Foreskin fibroblast (primary cell): ENCODE measurements at places on chromosomes 2 and 18.

- DNase-seq = no peak
Measured at GRCh38 chr2:105845976-105846375, 101.3 kb downstream of the NCK2 start.

DNA sequence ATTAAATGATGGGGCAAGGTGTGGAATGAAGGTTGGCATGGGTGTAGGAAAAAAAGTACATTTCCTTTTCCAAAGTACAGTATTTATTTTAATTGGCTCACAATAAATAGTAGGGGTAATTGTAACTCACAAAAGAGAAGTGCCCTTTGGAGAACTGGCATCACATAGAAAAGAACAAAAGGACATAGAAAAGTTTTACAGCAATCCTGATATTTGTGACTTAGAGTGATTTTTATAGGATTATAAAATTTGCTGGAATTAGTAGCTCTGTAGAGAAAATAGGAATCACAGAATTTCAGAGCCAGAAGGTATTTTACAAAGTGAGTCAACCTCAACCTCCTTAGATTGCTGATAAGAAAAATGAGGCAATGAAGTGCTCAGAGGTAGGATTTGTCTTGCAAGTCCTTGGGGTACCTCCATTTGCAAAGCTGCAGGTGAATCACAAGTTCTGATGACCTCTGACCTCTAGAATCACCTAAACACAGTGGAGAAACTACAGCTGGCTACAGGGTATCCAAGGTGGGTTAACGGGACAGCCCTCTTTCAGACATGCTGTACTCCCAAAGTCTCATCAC is 133.6 kb downstream of the SOCS6 start:
- no peak for DNase-seq

GRCh38 chr2:52805901-52806410 is 961.6 kb upstream of the CHAC2 start:
- DNase-seq = no peak

- no peak for DNase-seq
Measured at GRCh38 chr18:13471198-13471845, 252.8 kb downstream of the LDLRAD4 start.

- no peak for DNase-seq
Measured at GRCh38 chr2:44335806-44336538, 25.3 kb downstream of the PREPL start.

DNA sequence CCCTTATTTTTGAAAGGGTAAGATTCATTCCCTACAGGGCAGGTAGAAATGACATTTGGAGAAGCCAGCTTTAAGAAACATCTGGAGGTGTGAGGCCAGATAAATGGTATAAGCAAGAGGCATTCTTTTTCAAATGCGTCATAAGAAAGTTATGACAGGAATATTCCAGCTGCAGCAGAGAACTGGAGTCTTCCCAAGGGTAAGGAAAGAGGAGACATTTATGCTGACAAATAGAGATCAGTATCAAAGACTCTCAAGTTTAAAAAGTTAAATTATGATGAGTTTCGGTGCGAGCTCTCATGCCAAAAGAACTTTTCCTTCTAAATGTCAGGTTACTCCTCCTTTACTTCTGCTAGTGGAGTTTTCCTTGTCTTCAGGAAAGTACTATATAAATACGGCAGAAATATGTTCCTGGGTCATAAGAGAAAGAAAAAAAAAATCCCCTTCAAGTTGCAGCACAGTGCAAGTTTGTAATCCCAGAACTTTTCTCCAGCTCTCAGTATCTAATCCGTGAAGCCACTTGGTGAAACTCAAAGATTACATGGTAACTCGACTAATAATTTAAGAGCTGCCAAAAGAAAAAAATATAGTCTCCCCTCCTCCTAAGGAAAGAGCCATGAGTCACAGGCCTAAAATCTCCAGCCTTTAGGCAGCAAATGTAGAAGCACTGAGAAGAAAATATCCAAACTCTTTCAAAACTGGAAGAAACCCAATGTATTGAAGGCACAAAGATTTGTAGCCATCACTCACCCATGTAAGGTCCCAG is 428.1 kb downstream of the MEIS1 start:
- DNase-seq = peak; percentile 54

GRCh38 chr18:1527805-1528204 is 623.1 kb downstream of the ADCYAP1 start:
- DNase-seq = no peak

GRCh38 chr2:178702361-178702760 is 104.9 kb downstream of the TTN start:
- DNase-seq = no peak

- peak; percentile 47 for DNase-seq
Measured at GRCh38 chr2:147214914-147215313, 629.9 kb upstream of the ACVR2A start.

- no peak for DNase-seq
Measured at GRCh38 chr18:47689371-47689770, 241.1 kb downstream of the SMAD2 start.

DNA sequence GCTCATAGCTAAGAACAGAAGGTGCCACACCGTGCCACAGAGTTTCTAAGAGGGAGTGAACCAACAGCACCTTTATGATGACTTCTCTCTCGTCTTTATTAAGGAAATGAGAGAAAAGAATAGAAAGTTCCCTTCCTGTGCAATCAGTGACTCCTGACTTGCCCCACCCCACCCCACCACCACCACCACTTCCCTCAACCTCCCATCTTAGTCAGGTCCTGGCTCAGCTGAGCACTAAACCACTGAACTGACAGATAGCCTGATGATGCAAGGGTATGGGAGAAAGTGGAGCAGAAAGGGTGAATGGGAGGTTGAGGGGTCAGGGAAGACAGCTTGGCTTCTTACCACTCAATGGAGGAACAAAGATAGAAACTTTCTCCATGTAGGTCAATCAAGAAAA is 75.2 kb upstream of the RMDN2 start:
- DNase-seq = no peak

DNA sequence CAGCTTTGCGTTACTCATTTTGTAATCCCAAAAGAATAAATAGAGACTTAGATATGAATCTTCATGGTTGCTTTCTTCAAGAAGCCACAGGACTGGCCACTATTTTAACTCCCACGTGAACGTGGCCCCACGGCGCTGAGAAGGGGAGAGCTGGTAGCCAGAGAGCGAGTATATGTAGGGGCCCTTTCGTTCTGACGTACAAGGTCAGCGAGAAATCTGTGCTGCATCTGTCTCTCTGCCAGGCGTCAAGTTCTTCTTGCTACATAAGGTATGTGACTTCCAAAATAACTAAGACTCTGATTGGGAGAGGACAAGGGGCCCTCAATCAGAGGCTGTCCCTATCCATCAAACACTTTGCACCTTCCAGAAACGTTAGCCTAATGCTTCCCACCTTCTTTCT is 149.2 kb downstream of the PLEKHA3 start:
- DNase-seq = no peak

DNA sequence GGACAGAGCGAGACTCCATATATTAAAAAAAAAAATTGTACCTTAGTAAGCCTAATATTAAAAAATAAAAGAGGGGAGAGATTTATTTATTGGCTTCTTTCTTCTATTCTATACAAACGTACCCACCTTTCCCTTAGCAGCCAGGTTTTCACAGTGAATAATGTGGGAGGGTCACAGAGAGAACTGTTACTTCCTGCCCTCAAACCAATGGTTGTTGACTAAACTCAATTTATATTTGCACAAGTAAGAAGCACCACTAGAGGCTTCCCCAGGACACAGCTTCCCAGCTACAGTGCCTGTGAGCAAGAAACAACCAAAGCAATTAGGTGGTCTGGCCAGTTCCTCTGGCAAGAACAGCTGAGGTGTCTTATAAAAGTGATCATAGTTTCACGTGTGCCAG is 28.9 kb upstream of the GALR1 start:
- no peak for DNase-seq

DNA sequence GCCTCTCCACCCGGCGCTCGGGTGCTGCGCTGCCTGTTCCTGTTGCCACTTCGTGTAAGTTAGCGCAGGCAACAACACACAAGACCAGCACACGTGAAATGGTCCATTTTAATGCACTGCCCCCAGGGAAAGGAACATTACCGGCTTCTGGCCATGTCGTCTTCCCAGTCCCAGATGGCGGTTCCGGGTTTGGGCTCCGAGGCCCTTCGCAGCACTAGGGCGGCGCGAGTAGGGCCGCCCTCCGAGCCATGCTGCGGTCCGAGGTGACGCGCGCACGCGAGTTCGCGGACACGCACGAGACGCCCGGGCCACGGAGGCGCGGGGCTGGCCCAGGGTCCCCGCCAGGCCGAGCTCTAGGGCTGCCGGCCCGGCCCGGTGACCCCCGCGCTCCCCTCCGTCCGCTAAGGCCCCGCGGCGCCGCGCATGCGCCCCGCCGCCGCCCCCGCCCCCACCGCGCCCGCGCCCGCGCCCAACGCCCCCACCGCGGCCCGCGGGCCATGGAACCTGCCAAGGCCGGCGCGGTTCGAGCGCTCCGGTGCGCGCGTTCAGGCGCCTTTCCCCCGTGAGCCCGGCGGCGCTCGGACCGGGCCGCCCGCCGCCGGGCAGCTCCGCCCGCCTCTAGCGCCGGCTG is 367 bp upstream of the ZNF236 start:
- DNase-seq = peak; percentile 41

GRCh38 chr18:42183746-42184145 is 228.7 kb downstream of the PIK3C3 start:
- peak; percentile 26 for DNase-seq

DNA sequence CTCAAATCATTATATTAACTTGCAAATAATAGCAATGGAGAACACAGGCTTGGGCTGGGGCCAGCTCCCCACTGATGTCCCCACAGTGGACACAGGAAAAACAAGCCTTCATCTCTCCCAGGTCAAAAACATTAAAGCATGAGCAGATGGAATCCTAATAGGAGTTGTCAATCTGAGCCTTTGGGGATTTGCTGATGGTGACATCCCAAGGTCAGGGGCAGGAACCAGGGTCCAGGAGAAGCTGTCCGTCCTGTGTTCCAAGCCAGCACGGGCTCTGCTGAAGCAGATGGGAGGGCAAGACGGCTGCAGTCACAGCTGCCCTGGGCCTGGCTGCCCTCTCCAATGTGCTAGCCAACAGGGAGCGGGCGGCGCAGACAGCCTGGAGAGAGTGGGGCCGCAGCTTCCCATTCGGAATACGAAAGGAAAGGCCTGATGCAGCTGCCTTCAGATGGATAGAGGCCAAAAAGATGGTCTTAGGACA is 135.5 kb downstream of the NDUFA10 start:
- DNase-seq = no peak

DNA sequence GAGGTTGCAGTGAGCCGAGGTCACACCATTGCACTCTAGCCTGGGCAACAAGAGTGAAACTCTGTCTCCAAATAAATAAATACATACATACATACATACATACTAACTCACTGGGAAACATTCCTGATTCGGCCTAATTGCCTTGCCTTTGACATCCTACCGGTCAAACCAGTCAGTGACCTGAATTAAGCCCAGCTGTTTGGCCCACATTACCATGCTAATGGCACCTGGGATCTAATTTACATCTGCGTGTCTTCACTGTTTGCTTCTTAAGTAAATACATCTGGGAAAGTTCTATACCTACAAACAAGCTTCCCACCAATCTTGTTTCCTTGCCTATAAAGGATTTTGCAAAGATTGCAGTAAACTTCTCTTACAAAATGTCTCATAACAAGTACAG is 230.2 kb upstream of the ZC3H15 start:
- no peak for DNase-seq

GRCh38 chr2:6214471-6214870 is 522.3 kb downstream of the SOX11 start:
- no peak for DNase-seq

GRCh38 chr18:9348079-9348671 is 13.6 kb downstream of the TWSG1 start:
- peak; percentile 56 for DNase-seq

DNA sequence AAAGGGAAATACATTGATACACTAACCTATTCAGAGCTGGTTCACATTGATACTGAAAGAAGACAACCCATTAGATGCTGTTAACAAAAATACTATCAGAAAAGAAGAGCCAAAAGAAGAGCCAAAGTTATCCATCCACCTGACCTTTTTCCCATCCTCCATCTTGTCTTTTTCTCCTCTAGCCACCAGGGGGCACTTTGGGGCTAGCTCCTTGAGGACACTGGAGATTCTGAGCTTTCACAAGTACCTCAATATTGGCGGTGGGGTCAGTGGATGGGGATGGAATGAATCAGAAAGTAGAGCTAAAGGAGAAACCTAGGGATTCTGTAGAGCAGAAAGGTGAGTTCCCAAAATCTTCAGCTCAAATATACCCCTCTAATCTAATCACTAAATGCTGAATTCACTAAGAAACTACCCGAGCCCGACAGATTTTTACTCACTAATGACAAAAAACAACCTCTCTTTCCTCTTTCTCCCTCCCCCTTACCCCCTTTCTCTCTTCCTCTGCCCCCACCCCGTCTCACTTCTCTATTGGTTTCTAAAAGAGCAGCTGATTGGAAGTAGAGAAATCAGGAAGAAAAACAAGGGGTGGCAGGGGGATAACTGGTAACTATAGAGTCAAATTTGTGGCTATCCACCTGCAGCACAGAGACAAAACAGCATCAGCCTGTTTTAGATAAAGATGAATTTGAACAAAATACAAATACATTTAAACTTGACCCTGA is 203.3 kb downstream of the TCF4 start:
- DNase-seq = no peak

- DNase-seq = no peak
Measured at GRCh38 chr18:37873416-37873815, 307.8 kb upstream of the CELF4 start.

DNA sequence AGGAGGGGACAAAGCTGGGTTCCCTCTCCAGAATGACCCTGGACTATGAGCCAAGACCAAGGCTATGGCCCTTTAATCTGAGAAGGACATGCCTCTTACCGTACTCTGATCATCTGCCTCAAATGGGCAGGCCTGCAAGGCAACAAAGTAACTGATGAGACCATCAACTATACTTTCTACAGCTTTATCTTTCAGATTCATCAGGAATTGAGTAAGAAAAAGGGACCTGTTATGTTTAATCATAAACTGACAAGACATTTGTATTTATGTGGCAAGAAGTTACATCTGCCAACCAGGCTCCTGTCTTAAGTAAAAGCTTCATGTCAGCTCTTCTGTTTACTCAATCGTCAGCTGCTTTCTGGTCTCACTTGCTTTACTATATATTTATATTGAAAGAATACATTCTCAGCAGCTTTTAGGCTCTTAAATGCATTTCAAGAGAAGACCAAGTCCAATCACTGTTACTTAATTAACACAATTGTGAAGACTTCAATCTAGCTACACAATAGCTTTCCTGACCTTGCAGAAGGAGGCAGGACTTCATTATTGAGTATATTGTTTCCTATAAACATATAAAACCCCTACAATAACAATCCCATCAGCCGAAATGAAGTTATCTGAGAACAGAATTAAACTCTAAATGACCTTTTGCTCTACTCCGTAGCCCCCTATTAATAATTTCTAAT is 163.8 kb downstream of the ETAA1 start:
- peak; percentile 20 for DNase-seq

DNA sequence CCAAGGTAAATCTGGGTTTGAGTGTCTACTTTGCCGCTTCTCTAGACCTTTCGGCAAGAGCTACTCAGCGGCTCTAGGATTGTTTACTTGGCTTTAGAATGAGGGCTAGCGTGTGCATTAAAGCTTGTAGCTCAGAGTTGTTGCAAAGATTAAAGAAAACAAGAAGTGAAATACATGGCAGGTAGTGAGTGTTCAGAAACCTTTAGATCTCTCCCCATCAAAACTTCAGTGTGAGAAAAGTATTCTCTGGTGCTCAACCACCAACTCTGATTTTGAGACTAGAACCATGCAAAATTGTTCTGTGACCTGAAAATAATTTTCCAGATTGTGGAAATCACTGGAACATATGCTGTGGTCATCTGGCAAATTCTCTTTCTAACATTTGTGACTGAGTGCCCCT is 512.0 kb downstream of the CMPK2 start:
- no peak for DNase-seq

- no peak for DNase-seq
Measured at GRCh38 chr2:8078705-8079104, 603.2 kb upstream of the ID2 start.

GRCh38 chr2:235988271-235989015 is 179.7 kb downstream of the GBX2 start:
- DNase-seq = no peak
